ENCODE measurements at places on chromosomes 6 and 20.

GRCh38 chr6:16684896-16685554 is 76.2 kb downstream of the ATXN1 start:
- peak; percentile 65 for DNase-seq

DNA sequence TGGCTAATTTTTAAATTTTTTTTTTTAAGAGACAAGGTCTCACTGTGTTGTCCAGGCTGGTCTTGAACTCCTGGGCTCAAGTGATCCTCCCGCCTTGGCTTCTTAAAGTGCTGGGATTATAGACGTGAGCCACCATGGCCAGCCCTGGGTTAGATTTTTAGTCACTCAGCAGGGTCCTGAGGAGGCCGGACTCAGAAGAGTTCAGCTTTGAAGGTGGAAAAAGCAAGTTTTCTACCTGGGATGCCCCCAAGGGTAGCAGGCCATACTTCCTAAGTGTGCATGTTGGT is 44.2 kb downstream of the FGD2 start:
- no peak for DNase-seq

GRCh38 chr20:57860576-57860975 is 150.8 kb upstream of the PMEPA1 start:
- no peak for DNase-seq

GRCh38 chr6:158758941-158759479 is 60.2 kb downstream of the EZR start:
- DNase-seq = no peak

DNA sequence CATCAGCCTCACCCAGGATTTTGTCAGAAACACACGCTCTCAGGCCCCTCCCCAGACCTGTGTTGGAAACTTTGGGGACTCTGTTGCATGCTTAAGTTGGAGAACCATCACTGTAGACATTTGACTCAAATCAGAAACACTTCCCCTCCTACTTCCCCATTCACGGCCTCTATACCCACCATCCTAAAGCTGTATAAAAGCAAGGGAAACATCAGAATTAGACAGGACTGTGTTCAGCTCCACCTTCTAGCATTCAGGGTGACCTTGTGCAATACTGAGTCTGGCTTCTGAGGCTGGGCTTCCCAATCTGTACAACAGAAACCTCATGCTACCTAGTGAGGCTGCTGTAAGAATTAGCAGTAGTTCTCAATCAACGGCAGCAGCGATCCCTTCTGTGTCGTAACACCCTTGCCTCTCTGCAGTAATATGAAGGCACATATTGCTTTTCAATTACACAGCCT is 252.3 kb downstream of the LY86 start:
- no peak for DNase-seq

DNA sequence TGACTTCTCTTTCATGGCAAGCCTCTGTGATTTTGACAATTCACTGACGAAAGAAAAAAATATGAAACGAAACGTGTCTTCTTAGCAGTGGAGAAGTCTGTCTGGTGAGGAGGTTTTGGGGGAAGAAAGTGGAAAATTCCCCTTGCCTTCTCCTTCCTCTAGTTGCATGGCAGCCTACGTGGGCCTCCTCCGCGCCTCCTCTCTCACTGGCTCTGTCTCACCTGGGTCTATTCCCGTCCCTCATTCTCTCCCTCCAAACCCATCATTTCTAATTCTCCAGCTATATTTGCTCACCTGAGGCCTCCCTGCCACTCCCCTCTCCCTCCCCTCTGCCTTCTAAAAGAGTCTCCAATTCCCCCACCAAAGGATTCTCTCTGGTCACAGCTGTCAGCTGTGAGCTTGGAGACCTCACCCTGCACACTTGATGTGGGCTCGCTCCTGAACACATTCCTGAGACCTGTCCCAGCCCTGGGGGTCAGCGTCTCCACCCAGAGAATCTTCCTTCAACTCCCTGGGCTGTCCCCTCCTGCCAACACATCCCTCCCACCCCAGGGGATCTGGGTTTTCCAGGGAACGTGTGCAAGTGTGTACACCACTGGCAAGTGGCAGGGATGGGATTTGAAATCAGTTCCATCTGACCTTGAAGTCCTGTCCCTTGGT is 159.6 kb upstream of the PMEPA1 start:
- no peak for DNase-seq

GRCh38 chr6:165805636-165806035 is 142.6 kb upstream of the PDE10A start:
- DNase-seq = no peak

DNA sequence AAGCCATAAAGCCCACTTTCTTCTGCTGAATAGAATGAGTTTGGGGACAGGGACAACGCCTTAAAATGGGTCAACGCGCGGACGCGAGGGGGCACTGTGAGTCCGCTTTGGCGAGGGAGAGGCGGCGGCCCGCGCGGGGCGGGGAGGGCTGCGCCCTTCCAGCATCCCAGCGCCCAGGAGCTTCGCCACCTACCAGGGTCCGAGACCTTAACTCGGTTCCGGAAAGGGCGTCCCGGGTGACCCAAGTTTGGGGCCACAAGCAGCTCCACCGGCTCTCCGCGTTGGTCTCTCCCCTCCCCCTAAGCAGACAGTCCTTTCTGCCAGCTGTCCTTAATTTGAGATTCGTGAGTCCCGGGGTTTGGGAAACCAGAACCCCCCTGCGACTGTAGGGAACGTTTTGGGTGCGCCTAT is 1.8 kb upstream of the SAMD5 start:
- DNase-seq = peak; percentile 42

DNA sequence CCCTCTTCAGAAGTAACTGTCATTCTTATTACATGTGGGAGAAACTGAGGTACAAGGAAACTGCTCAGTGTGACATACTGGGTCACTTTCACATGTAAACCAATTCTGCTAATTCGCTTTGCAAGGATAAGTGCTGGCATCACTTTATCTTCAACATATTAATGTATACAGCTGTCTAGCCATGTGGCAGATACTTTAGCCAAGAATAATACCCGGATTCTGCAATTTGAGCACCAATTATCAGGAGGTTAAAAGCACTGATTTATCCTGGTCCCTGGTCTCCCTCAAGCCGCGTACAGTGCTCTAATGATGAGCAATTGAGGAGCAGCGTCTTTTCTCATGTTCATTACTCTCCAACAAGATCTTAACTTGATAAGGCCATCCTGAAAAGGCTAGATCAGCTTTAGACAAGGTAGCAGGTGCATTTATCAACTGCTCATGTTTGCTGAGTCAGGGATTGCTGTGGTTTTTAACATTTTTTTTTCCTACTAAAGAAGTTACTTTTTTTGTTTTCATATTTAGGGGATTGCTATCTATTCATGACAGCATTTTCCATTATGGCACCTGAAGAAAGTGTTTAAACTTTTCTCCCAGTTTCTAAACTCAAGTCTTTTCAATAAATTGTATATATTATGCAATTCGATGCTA is 1066.3 kb upstream of the MAP3K7 start:
- DNase-seq = no peak

DNA sequence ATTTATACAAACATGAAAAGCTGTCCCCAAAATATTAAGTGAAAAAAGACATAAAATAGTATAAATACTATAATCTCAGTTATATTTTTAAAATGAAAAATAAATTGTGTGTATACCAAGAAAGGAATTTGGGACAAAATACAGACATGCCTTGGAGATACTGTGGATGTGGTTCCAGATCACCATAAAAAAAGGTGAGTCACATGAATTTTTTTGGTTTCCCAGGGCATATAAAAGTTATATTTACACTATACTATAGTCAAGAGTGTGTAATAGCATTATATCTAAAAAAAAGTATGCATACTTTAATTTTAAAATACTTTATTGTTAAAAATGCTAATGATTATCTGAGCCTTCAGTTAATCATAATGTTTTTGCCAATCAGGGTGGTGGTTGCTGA is 17.4 kb upstream of the SDHAF4 start:
- DNase-seq = no peak

DNA sequence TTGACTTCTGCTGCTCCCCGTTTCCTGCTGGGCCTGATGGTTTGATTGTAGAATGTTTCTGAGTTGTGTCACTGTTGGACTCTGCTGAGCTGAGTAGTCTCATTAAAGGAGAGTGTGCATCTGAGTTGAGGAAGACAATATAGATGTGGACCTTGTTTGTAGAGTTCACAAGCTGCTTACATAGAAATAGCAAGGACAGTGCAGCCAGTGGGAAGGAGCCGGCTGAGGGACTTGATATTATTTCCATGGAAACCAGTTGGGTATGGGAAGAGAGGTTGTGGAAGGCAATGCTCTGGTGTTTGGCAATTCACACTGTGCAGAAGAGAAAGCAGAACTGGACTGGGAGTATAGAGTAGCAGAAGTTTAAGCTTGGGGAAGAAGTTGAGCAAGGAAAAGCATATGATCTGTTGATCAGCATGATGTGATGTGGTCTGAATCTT is 14.8 kb downstream of the IGF2R start:
- peak; percentile 31 for DNase-seq

GRCh38 chr6:93679836-93680235 is 260.5 kb upstream of the EPHA7 start:
- no peak for DNase-seq

DNA sequence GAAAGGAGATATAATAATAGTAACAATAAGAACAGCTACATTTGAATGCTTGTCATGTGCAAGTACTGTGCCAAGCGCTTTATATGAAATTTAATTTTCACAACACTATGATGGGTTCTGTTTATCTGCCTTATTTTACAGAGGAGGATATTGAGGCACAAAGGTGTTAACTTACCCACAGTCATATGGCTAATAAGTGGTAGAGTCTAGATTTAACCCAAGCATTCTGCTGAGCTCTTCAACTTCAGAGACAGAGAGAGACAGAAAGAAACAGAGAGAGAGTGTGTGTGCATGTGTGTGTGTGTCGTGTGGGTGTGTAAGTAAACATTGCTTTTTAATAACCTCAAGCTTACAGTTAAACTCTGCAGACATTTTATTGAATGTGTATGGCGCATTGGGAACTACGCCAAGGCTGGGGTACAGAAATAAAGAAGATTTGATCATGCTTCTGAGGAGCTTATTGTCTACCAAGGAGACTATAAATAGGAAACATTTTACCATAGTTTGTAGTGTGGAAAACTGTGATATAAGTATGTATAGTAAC is 12.9 kb downstream of the TBPL1 start:
- no peak for DNase-seq

DNA sequence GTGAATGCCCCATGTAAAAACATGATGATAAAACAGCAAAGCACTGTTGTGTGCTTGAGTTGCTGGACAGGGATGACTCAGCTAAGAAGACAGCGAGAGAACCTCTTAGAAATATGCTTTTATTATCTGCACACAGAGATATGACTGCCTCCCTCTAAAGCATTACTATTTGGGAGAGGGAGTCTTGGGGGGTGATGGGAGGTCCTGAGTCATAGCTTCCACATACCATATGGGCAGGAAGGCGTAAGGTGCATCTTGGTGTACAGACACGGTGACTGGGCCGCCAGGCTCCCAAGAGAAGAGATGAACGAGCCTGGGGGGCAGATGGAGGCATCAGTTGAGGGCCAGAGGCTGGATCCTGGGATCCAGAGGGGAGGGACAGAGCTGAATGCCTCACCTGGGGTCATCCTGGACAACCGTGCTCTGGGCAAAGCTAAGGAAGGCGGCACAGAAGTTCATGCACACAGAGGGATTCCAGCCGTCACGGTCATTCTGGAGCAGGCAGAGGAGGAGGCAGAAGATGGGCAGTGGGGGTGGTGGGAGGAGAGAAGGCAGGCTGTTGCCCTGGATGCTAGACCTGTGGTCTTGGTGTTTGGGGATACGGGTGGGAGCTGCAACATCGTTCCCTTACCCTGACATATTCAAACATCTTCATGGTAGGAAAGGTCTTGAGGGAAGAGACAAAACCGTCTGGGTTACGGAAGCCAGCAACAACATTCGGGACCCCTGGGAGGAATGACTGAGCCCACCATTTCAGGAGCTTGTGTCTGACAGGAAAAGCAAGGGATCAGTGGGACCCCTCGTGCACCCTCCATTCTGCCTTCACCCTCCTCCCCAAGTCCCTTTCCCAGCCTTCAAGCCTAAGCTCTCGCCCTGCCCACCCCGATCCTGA is 2.0 kb downstream of the DXO start:
- DNase-seq = no peak

Data from common myeloid progenitor, CD34-positive (primary cell).